Activated CD4-positive, alpha-beta memory T cell treated with anti-CD3 and anti-CD28 coated beads, Interleukin-2, amount 10 ng/mL, durations not matched to agents 7 days and 5 days (primary cell): ENCODE measurements at places on chromosomes 13 and 19.

GRCh38 chr13:28623782-28624706, 34.9 kb upstream of the POMP start:
- H3K4me3 ChIP-seq: no peak overlapping the region
- no peaks in the 10 kb centered on the region for H3K36me3 ChIP-seq
- no peak for DNase-seq
- peaks cover 19% of the 10 kb centered on the region for H3K27me3 ChIP-seq
- peaks cover 7% of the 10 kb centered on the region for H3K4me1 ChIP-seq
- no peak overlapping the region for H3K27ac ChIP-seq

DNA sequence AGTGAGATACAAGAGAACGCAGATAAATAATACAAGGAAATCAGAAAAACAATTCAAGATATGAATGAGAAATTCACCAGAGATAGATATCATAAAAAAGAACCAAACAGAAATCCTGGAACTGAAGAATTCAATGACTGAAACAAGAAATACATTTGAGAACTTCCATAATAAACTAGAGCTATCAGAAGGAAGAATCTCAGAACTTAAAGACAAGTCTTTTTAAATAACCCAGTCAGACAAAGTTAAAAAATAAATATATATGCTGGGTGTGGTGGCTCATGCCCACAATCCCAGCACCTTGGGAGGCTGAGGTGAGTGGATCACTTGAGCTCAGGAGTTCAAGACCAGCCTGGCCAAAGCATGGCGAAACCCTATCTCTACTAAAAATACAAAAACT, 28.7 kb upstream of the N4BP2L1 start:
- H3K4me1 ChIP-seq: peaks cover 20% of the 10 kb centered on the region
- no peak overlapping the region for H3K4me3 ChIP-seq

DNA sequence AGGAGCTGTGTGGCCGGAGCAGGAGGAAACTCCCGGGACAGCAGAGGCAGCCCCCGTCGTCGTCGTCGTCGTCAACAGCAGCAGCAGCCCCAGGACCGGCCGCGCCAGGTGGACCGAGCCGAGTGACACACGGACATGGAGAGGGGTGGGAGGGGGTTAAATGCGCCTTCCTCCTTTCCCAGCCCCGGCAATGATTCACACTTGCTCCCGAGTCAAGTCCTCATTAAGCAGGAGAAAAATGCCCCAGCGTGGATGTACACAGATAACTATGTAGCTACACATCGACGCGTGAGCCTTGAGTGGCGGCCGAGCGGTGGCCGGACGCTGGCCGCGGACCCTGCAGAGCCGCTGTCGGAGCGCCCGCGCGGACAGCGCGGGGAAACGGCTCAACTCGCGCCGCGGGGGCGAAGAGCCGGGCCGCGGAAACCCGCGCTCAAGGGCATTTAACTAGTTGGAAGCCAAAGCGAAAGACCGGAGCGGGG, 645 bp downstream of the UBL3 start:
- H3K27ac ChIP-seq: peak overlapping the region; percentile 87
- H3K27me3 ChIP-seq: no peaks in the 10 kb centered on the region
- DNase-seq: peak; percentile 36
- peak overlapping the region; percentile 96 for H3K4me3 ChIP-seq
- H3K4me1 ChIP-seq: peaks cover 35% of the 10 kb centered on the region
- peaks cover 12% of the 10 kb centered on the region for H3K36me3 ChIP-seq

DNA sequence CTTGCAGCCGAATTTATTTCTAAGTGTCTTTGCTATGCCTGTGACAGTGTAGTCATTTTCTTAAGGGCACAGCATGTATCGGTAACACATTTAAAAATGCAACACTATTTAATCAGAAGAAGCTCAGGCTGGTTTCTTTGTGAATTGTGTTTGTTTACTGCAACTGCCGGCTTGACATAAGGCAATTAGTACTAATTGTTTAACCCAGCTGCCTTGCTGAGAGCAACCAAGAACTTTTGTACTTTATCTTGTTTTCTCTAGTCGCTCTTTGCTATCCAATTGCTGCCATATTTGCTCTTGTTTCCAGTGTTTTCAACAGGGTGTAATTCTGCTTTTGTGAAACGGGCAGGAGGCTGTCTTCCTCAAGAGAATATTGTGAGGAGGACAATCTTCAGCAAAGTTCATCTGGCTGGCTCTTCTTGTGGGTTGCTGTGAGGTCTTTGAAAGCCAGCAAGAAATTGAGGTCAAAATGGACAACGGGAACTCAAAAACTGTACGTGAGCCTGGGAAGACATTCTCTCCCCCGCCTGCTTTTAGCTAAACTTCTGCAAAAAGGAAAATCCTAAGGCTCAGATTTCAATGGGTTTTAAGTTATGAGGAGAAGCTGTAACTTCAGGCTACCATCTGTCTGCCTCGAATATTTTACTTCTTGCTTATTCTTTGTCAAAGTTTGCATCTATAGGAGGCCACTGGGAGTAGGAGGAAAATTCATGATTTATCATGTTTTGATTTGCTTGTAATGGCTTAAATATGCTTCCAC, 75.8 kb upstream of the TSHZ3 start:
- no peak overlapping the region for H3K27ac ChIP-seq
- no peaks in the 10 kb centered on the region for H3K4me1 ChIP-seq
- no peak for DNase-seq
- H3K36me3 ChIP-seq: no peaks in the 10 kb centered on the region
- H3K27me3 ChIP-seq: no peaks in the 10 kb centered on the region

GRCh38 chr13:59422646-59423045, 741.1 kb downstream of the DIAPH3 start:
- H3K36me3 ChIP-seq: no peaks in the 10 kb centered on the region
- H3K27me3 ChIP-seq: no peaks in the 10 kb centered on the region
- no peak overlapping the region for H3K4me3 ChIP-seq
- H3K27ac ChIP-seq: no peak overlapping the region

DNA sequence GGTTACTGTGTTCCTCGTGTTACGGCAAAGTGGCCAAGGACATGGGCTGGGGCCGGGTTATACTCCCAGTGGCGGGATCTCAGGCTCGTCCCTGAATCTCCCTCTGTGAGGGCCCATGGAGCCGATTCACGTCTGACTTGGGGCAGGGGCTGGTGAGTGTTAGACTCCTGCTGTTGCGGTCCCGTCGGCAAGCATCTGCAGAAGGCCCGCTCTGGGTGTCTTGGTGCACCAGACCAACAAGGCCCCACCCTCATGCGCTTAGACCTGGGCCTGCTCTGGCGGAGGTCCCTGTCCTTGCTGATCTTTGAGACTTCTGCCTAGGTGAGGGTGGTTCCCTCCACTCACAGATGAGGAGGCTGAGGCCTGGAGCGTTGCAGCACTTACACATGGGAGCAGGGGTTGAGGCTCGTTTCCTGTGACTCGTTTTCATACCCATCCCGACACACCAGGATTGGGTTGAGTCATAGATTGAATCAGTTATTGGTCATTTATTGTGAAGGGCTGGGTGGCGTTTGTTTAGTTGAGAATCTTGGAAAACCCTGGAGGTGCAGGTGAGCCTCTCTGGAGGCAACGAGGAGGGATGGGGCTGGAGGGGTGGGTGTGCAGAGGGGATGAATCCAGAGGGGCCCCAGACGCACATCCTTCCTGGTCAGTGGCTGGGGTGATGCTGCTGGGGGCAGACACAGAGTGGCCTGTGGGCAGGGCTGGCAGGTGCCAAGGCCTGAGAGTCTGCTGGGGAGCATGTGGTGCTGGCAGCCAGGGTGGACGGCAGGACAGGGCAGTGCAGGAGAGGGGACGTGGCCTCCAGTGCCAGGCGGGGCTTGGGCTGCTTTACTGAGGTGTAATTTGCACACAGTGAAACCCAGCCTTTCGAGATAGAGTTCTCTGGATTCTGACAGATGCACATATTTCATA, 4.6 kb downstream of the EPN1 start:
- H3K27ac ChIP-seq: no peak overlapping the region
- no peaks in the 10 kb centered on the region for H3K27me3 ChIP-seq

GRCh38 chr19:29176981-29177754, 35.8 kb downstream of the UQCRFS1 start:
- peaks cover 2% of the 10 kb centered on the region for H3K27me3 ChIP-seq
- H3K27ac ChIP-seq: no peak overlapping the region
- H3K4me3 ChIP-seq: no peak overlapping the region
- H3K4me1 ChIP-seq: no peaks in the 10 kb centered on the region

- H3K27me3 ChIP-seq: peaks cover 40% of the 10 kb centered on the region
- H3K27ac ChIP-seq: no peak overlapping the region
- no peaks in the 10 kb centered on the region for H3K36me3 ChIP-seq
- peaks cover 17% of the 10 kb centered on the region for H3K4me1 ChIP-seq
- no peak for DNase-seq
- no peak overlapping the region for H3K4me3 ChIP-seq
Measured at GRCh38 chr19:387777-388176, 21.2 kb downstream of the C2CD4C start.

DNA sequence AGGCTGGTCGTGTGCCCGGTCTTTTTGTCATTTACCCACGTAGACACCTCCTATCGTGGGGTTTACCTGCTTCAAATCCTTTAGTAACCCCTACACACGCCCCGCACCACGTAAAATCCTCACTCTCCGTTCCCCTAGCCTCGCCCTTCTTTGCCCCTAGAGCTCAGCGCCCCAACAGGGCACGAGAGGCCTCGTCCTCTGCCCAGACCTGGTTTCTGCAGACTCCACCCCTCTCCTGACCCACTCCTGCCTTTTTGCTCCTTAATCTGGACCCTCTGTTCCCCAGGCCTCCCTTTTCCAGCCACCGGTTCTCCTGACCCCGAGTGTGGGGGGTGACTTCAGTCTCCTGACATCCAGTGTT, 412 bp downstream of the ZNF528 start:
- H3K36me3 ChIP-seq: peaks cover 63% of the 10 kb centered on the region
- H3K4me1 ChIP-seq: peaks cover 14% of the 10 kb centered on the region
- peak overlapping the region; percentile 81 for H3K4me3 ChIP-seq
- peak overlapping the region; percentile 82 for H3K27ac ChIP-seq
- H3K27me3 ChIP-seq: no peaks in the 10 kb centered on the region
- peak; percentile 18 for DNase-seq

GRCh38 chr13:98524793-98525192, 52.1 kb downstream of the STK24 start:
- no peak overlapping the region for H3K4me3 ChIP-seq
- peak overlapping the region; percentile 26 for H3K27ac ChIP-seq
- H3K36me3 ChIP-seq: peaks cover 18% of the 10 kb centered on the region
- H3K27me3 ChIP-seq: no peaks in the 10 kb centered on the region
- DNase-seq: no peak

- no peaks in the 10 kb centered on the region for H3K27me3 ChIP-seq
- DNase-seq: no peak
- no peaks in the 10 kb centered on the region for H3K36me3 ChIP-seq
- H3K4me3 ChIP-seq: no peak overlapping the region
- H3K4me1 ChIP-seq: no peaks in the 10 kb centered on the region
- H3K27ac ChIP-seq: no peak overlapping the region
Measured at GRCh38 chr13:80173224-80173623, 167.7 kb downstream of the SPRY2 start.

GRCh38 chr19:29397748-29398147, 128.0 kb upstream of the VSTM2B start:
- H3K4me3 ChIP-seq: no peak overlapping the region
- no peaks in the 10 kb centered on the region for H3K36me3 ChIP-seq
- DNase-seq: no peak

DNA sequence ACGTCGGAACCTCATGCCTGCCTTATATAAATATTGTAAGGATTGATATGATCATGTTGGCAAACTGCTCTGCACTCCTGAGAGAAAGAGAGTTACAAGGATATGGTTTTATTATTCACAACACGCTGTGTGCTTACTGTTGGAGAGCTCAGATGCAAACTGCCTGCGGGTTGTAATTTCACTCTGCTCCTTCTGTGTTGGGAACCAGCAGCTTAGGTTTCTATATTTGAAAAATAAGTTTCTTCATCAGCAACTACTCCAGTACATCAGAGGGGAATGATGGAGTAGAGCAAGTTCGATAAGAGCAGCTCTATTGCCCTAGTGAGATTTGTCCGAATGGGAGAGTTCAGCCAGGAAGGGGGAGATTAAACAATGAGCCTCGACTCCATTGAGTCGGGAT, 106.9 kb upstream of the UBL3 start:
- peaks cover 67% of the 10 kb centered on the region for H3K4me1 ChIP-seq
- peaks cover 4% of the 10 kb centered on the region for H3K36me3 ChIP-seq
- H3K27me3 ChIP-seq: peaks cover 5% of the 10 kb centered on the region
- no peak for DNase-seq

GRCh38 chr13:24254146-24254841, 55.1 kb upstream of the C1QTNF9 start:
- DNase-seq: peak; percentile 84
- H3K36me3 ChIP-seq: peaks cover 58% of the 10 kb centered on the region
- H3K27me3 ChIP-seq: no peaks in the 10 kb centered on the region
- peak overlapping the region; percentile 85 for H3K4me3 ChIP-seq
- H3K27ac ChIP-seq: peak overlapping the region; percentile 96

DNA sequence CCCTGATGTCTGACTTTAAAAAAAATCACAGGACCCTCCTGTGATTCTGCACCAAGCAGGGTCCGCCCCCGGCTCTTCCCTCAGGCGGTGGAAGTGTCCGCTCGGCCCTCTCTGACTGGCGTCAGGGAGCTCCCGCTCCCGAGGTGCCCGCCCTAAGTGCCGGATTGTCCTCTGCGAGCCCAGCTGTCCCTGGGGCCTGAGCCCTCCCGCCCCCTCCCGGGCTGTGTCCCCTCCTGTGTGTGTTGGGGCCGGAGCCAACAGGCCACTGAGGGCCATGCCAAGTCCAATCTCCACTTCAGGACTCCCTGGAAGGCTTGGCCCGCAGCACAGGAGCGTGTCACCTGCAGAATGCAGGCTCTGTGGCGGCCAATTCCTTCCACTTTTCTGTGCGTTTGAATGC, 25.4 kb downstream of the MAP2K2 start:
- H3K4me3 ChIP-seq: no peak overlapping the region
- DNase-seq: no peak
- no peak overlapping the region for H3K27ac ChIP-seq

GRCh38 chr19:35159606-35160005, 5.1 kb downstream of the FXYD5 start:
- no peak for DNase-seq
- no peaks in the 10 kb centered on the region for H3K27me3 ChIP-seq
- no peak overlapping the region for H3K27ac ChIP-seq
- peaks cover 100% of the 10 kb centered on the region for H3K36me3 ChIP-seq

- H3K27me3 ChIP-seq: no peaks in the 10 kb centered on the region
- no peak overlapping the region for H3K4me3 ChIP-seq
- H3K27ac ChIP-seq: peak overlapping the region; percentile 24
- H3K4me1 ChIP-seq: peaks cover 75% of the 10 kb centered on the region
Measured at GRCh38 chr13:30378191-30378590, 44.1 kb upstream of the UBE2L5 start.

- no peaks in the 10 kb centered on the region for H3K4me1 ChIP-seq
- no peaks in the 10 kb centered on the region for H3K27me3 ChIP-seq
- DNase-seq: no peak
Measured at GRCh38 chr19:40322271-40322610, 26.0 kb downstream of the C19orf47 start.

GRCh38 chr13:73934771-73935170, 199.4 kb downstream of the KLF12 start:
- H3K4me3 ChIP-seq: no peak overlapping the region
- DNase-seq: no peak
- H3K4me1 ChIP-seq: peaks cover 26% of the 10 kb centered on the region
- no peaks in the 10 kb centered on the region for H3K27me3 ChIP-seq
- H3K27ac ChIP-seq: no peak overlapping the region

DNA sequence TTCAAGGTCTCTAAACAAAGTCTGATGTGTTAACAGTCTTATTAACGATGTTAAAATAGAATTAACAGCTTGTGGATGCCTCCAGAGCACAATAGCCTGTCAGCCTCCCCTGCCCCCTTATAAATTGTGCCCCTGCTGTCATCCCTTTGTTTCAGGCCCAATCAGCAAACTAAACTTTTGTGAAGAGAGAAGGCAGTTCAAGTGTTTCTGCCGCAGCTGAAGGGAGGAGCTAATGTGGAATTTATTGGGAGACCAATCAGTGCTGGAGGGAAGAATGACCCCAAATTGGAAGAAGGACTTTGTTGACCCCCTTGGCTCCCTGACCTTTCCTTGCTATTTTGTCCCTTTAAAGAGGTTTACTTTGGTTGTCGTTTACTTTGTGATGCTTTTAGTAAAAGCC, 160.5 kb downstream of the TM9SF2 start:
- H3K4me3 ChIP-seq: no peak overlapping the region
- peaks cover 18% of the 10 kb centered on the region for H3K27me3 ChIP-seq
- no peak for DNase-seq
- H3K27ac ChIP-seq: no peak overlapping the region
